SJSA1 (cell line): ENCODE measurements at places on chromosomes 12 and 14. TPM values are rescaled to one million over a fixed set of nuclear protein-coding genes. Genes with fewer than 3 reads are reported as not detected.

- DNase-seq = peak; percentile 19
These were observed 930 bp upstream of the MIA2 start for GRCh38 chr14:39232554-39233415.

DACT1 gene
- total RNA-seq = 1.7 and 3.2 TPM in 2 replicates

GRCh38 chr14:61421212-61421923 lies 100.0 kb downstream of the PRKCH start:
- no peak for DNase-seq

KLHL33 gene
- not detected in 2 replicates for total RNA-seq
